ENCODE measurements at places on chromosomes 1 and 21.

DNA sequence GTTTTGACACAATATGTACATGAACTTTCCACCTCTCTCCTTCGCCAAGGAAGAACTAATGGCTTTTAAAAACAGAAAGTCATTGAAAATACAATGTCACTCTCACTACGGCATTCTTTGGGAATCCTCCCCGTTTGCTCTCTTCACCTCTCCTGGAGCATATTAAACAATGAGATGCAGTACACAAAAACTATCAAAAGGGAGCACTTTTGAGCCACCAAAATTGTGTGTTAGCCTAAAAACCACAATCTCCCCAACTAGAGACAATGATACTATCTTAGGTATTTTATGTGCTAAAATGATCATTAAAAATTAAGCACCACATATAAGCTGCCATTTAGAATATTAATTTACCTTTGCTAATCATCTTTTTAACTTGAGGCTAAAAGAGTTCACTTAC lies 425.5 kb downstream of the KCTD3 start:
- peak; percentile 77 for DNase-seq

GRCh38 chr1:37656881-37657280 lies 22.2 kb upstream of the RSPO1 start:
- no peak for DNase-seq

DNA sequence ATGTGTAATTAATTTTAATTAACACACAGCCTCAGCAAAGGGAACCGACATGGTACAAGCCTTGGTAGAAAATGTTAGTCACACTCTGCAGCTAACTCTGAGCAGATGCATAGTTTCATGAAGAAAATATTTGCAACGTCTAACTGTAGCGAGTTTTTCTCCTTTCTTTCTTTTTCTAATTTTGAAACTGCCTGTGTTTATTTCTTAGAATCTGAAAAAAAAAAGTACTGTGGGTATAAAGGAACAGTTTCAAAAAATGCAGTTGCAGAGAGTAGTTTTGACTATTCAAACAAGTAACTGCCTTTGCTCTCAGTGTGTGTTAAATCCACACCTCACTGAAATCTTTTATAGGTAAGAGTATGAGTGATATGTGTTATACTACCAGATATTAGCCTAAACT lies 149.9 kb upstream of the C1orf105 start:
- peak; percentile 12 for DNase-seq

GRCh38 chr1:31855038-31855845 lies 39.4 kb upstream of the SPOCD1 start:
- DNase-seq = peak; percentile 25

GRCh38 chr1:53862507-53862906 lies 24.4 kb upstream of the NDC1 start:
- peak; percentile 57 for DNase-seq

GRCh38 chr1:220498188-220498587 lies 29.7 kb upstream of the MARK1 start:
- peak; percentile 59 for DNase-seq

DNA sequence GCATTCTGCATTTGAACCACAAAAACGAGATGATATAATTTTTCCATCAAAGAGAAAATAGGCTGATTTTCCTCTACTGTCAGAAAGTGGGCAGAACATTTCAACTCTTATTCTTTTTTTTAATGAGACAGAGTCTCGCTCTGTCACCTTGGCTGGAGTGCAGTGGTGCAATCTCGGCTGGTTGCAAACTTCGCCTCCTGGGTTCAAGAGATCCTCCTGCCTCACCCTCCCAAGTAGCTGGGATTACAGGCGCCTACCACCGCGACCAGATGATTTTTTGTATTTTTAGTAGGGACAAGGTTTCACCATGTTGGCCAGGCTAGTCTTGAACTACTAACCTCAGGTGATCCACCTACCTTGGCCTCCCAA lies 11.6 kb downstream of the DSTYK start:
- no peak for DNase-seq

DNA sequence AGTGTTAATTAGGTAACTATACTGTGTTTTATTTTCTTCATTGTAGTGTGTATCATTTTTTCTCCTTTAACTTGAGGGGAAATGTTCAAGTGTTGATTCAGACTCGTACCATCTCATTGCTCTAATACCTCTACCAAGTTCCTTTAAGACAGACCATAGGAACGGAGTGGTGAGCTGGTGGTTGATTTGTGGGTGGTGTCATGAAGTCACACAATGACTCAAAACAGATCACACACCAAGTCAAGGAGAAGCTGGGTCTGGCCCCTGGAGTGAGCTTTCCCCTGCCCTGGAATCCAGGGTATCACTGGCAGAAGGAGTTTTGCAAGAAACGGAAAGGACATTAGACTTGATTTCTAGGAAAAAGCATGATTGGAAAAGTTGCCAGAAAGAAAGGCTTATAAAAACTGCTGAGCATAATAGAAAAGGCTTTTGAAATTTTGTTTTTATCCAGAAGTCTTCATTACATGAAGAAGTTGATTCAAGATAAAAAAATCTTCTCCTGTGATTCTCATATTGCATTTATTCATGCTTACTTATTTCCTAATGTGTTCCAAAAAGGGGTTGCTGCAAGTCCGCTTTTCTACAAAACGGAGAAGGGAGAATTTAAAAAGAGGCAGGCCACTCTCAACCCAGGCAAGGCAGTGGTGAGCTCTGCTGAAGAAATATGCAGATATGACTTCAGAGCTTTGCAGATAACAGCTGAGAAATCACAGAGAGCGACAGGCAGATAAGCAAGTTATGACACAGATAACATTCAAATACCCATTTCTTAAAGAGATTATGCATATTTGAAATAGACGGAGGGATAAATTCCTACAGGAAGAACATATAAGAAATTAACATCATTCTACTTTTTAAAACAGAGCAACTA lies 79.7 kb downstream of the TBX19 start:
- no peak for DNase-seq

DNA sequence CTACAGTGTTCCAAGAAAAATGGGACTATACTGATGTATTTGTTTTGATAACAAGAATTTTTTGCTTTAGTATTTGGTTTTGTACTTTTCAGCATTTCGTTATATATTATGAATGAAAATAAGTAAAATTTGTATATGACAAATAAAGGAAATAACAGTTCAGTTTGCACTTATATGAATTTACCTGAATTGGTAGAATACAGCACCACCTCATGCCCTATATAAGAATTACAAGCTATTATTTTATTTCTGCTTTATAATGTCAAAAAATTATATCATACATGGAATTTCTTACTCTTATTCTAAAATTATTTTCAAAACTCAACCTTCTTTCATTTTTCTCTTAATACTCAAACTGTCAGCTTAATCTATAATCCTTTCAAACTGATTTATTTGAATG lies 14.6 kb downstream of the EFCAB7 start:
- peak; percentile 2 for DNase-seq

- DNase-seq = no peak
Observed at GRCh38 chr1:77829851-77830250, 50.4 kb downstream of the MIGA1 start.

GRCh38 chr1:22457345-22457744 lies 5.7 kb downstream of the ZBTB40 start:
- DNase-seq = peak; percentile 35

- no peak for DNase-seq
Observed at GRCh38 chr21:15857740-15858139, 128.0 kb downstream of the USP25 start.

- DNase-seq = peak; percentile 59
Observed at GRCh38 chr1:2547210-2548067, 8.7 kb upstream of the TNFRSF14 start.

GRCh38 chr1:98053471-98054366 lies 132.9 kb upstream of the DPYD start:
- DNase-seq = peak; percentile 75

GRCh38 chr1:178941261-178941689 lies 70.4 kb upstream of the ANGPTL1 start:
- DNase-seq = no peak

DNA sequence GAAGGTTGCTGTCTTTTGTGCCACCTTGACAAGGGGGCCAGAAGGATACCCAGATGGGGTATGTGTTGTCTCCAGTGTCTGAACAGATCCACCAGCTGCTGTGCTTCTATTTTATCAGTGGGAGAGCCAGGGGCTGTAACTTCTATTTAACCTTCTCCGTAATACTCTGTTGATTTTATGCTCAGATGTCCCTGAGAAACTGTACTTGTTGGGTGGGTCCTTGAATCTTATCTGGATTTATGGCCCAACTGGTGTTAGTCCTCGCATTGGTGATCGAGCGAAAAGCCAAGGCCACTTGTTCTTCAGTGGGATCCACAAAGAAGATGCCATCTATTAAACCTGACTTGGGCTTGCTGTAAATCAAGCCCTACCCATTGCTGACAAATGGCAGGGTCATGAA lies 56.4 kb downstream of the ST6GALNAC3 start:
- no peak for DNase-seq

GRCh38 chr1:33094971-33095604 lies 14.1 kb downstream of the AZIN2 start:
- peak; percentile 60 for DNase-seq

DNA sequence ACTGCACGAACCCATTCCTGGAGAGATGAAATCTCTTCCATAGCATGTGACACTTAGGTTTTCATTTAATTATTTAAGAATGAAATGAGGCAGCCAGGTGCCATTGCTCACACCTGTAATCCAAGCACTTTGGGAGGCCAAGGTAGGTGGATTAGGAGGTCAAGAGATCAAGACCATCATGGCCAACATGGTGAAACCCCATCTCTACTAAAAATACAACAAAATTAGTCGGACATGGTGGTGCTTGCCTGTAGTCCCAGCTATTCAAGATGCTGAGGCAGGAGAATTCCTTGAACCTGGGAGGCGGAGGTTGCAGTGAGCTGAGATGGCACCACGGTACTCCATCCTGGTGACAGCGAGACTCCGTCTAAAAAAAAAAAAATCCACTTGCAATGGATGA lies 17.8 kb downstream of the L1TD1 start:
- DNase-seq = no peak

- peak; percentile 91 for DNase-seq
Observed at GRCh38 chr1:229836324-229836723, 210.3 kb downstream of the URB2 start.

- DNase-seq = no peak
Observed at GRCh38 chr1:34378968-34379856, 202.5 kb downstream of the C1orf94 start.

GRCh38 chr1:71276466-71276865 lies 195.6 kb upstream of the ZRANB2 start:
- no peak for DNase-seq

- DNase-seq = no peak
Observed at GRCh38 chr1:47635597-47635996, 197.8 kb downstream of the FOXD2 start.

GRCh38 chr1:73801912-73802429 lies 396.0 kb downstream of the LRRIQ3 start:
- no peak for DNase-seq

DNA sequence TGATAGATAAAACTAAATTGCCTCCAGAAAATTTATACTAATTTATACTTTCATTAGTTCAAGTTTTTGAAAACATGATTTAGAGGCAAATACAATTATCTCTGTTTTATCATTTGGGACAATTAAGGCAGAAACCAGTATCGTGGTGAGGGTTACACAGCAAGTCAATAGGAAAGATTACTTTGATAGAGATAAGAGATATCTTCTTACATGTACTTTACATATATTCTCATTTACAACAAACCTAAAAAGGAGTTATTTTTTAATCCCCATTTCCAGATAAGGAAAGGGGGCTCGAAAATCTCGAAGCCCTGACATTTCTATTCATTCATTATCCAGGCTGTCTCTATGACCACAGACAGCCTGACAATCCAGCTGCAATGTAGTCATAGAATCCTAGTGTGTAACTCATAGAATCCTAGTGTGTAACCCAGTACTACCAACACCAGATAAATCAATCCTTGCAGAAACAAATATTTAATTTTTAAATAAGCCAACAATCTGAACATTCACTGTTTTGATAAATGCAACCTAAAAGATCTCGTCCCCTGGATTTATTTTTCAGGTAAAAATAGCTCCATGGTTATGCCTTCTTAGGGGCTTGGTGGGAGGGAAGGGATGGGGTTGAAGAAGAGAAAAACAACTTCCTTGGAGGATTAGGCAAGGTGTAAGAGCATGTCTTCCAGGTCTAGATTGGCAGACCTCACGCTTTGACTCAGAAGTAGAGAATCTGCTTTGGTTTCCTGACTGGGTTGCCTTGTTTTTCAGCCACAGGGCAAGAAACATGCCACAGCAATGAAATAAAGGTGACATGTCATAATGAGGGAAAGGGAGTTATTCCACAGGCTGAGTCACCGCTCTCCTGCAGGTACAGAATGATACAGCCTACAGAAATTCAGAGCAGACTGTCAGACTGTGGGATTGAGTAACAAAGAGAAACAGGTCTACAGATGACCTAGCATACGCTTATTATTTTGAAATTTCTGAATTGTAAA lies 45.6 kb downstream of the IRF2BP2 start:
- DNase-seq = peak; percentile 60

DNA sequence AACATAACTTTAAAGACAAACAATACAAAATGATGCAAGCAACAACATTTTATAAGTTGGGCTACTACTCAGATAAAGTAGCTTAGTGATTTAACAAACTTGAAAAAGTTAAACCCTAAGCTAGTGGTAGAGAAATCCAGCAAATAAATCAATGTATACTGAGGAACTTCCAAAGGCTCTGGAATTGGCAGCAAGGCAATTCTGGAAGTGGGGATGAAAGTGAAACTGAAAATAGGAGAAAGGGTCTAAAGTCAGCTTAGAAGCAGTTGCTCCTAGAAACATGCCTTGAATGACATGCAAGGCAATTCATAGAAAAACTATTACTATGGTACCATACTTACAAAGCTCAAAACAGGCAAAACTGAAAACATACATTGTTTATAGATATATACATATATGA lies 90.0 kb upstream of the CAMK1G start:
- DNase-seq = no peak

DNA sequence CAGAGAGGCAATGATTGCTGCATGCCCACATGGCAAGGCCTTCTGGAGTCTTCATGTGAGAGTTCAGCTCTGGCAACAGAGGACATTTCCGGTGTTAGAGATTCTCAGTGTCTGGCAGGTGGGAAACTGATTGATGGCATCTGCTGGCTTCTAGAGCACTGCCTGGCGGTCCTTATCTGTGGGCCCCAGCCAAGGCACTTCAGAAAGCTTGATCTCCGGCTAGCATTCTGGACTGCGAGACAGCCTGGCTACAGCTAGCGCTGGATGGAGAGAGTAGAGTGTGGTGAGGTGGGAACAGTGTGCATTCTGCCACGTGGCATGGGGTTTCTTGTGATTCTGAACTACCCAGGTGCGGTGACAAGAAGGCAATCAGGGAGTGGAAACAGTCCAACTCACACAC lies 9.4 kb downstream of the ZNF678 start:
- no peak for DNase-seq

DNA sequence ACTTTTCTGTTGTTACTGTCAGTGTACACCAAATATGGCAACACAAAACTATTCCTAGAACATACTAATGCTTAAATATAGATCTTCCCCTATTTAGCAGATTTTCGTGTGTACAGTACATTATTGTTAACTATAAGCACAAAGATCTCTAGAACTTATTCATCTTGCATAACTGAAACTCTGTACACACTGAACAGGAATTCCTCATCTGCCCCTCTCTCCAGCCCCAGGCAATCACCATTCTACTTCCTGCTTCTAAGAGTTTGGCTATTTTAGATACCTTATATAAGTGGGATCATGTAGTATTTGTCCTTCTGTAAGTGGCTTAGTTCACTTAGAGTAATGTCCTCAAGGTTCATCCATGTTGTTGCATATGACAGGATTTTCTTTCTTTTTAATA lies 4.5 kb upstream of the RGL1 start:
- peak; percentile 19 for DNase-seq

GRCh38 chr1:227891223-227891954 lies 56.3 kb downstream of the WNT9A start:
- peak; percentile 23 for DNase-seq

Data from NCI-H69 (cell line).